CD8-positive, alpha-beta memory T cell (primary cell): ENCODE measurements at places on chromosomes 16 and 17.
A peak's percentile ranks its signal among the peaks of the same experiment; 100 is the strongest.

DNA sequence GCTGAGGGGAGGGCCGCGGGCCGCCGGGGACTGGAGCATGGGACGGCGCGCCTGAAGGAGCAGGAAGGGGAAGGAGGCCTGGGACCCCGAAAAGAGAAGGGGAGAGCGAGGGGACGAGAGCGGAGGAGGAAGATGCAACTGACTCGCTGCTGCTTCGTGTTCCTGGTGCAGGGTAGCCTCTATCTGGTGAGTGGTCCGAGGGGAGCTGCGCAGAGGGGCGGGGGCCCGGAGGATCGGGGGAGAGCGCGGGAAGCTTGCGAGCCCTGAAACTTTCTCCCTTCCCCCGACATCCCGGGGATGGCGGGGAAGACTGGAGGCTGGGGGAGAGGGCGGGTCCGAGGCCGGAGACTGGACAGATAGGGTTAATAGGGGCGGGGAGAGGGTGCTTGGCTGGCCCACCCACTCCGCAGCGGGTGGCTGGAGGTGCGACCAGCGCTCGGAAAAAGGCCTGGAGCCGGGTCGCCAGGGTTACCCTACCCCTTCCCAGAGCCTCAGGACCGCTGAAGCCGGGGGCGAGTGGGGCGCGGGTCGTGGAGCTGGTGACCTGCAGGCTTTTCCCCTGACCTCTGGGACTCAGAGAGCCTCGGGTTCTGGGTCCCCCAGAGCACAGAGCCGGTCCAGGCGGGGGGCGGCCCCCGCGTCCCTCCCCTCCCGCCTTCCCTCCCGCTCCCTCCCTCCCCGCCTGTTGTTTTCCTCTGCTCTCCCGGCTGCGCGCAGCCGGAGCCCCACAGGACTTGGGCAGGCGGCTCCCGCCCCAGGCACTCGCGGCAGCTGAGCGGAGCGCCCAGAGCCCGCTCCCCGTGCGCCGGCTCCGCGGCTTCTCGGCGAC is 631 bp downstream of the NXPH3 start:
- H3K27ac ChIP-seq = no peak overlapping the region
- H3K4me1 ChIP-seq = peaks cover 12% of the 10 kb centered on the region
- H3K4me3 ChIP-seq = peak overlapping the region; percentile 34

GRCh38 chr17:33046361-33047255 is 55.0 kb downstream of the SPACA3 start:
- H3K4me1 ChIP-seq = no peaks in the 10 kb centered on the region
- DNase-seq = no peak
- no peaks in the 10 kb centered on the region for H3K36me3 ChIP-seq
- no peak overlapping the region for H3K4me3 ChIP-seq
- no peak overlapping the region for H3K27ac ChIP-seq
- H3K27me3 ChIP-seq = no peaks in the 10 kb centered on the region

DNA sequence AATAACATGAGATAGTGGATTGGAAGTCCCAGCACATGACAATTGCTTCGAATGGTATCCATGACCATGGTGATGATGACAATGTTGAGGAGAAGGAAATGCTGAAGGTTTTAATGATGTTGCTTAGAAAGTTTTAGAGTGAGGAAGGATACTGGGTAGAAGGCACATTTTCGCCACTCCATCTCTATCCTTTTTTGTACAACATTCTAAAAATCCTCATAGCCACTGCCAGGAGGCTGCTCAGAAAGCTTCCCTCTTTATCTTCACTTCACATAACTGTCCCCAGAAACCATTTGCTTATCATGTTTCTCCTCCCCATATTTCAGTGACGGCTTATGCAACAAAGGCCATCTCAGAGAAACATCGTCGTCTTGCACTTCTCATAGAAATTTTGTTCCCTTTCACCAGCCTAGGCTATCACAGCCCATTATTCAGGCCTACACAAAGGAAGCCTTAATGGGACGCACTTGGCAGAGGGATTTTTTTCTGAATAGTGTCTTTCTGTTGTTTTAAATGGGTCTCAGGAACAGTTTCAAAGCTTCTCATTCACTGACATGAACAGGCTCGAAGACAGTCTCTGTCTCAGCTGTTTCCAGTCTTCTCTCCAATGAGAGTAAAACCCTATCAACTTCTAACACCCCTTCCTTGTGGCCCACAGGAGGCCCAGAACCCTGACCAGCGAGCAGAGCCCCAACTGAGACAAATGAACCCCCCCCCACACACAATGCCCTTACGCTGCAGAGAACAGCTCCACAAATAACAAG is 506.7 kb downstream of the HAPSTR1 start:
- DNase-seq = no peak
- H3K4me1 ChIP-seq = no peaks in the 10 kb centered on the region
- H3K27me3 ChIP-seq = no peaks in the 10 kb centered on the region
- no peak overlapping the region for H3K4me3 ChIP-seq

DNA sequence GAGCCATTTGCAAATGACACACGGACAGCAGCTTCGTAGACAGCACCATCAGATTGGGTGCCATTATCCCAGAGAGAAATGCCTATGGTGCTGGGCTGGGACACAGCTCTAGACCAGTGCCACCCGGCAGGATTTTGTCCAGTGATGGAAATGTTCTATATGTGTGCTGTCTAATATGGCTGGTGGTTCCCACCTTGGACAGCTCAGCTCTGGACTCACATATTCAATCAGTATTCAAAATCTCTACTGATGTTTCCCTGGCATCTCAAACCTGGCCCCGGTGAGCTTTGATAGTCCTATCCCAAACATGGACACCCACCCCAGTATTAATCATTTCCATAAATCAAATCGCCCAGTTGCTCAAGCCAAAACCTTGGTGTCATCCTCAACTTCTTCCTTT is 23.0 kb downstream of the FA2H start:
- H3K27ac ChIP-seq = no peak overlapping the region
- no peak overlapping the region for H3K4me3 ChIP-seq
- H3K36me3 ChIP-seq = no peaks in the 10 kb centered on the region
- H3K4me1 ChIP-seq = no peaks in the 10 kb centered on the region
- no peak for DNase-seq

DNA sequence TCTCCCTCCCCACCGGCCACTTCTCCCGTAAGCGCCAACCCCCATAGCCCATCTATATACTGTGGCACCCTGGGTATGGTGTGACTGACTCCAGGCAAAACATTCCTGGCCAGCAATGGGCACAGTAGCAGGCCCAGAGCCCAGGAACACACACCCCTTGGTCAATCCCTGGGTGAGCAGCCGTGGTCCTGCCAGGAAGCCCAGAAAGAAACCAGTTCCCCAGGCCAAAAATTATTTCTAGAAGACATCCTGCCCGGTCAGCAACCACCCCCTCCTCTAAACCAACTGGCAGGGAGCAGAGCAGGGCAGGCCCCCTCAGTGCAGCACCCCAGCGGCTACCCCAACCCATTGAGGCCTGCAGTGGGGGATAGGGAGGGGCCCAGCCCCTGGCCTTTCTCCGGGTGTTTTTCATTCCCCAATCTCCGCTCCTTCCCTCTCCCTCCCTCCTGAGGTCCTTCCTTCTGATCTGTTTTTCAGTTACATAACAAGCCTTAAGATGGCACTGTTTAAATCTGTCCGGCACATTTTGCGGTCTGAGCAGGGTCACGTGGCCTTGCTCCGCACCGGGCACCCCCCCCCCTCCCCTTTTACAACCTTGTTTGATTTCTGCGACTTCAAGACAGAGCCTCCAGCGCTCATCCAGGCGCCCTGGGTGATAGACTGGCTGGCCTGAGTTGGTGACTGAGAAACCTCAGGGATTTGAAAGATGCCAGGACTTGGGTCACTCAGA is 2.0 kb downstream of the NPTX1 start:
- H3K4me1 ChIP-seq = peaks cover 28% of the 10 kb centered on the region
- no peak overlapping the region for H3K27ac ChIP-seq
- peaks cover 39% of the 10 kb centered on the region for H3K27me3 ChIP-seq
- peak; percentile 6 for DNase-seq
- H3K36me3 ChIP-seq = no peaks in the 10 kb centered on the region
- H3K4me3 ChIP-seq = no peak overlapping the region

DNA sequence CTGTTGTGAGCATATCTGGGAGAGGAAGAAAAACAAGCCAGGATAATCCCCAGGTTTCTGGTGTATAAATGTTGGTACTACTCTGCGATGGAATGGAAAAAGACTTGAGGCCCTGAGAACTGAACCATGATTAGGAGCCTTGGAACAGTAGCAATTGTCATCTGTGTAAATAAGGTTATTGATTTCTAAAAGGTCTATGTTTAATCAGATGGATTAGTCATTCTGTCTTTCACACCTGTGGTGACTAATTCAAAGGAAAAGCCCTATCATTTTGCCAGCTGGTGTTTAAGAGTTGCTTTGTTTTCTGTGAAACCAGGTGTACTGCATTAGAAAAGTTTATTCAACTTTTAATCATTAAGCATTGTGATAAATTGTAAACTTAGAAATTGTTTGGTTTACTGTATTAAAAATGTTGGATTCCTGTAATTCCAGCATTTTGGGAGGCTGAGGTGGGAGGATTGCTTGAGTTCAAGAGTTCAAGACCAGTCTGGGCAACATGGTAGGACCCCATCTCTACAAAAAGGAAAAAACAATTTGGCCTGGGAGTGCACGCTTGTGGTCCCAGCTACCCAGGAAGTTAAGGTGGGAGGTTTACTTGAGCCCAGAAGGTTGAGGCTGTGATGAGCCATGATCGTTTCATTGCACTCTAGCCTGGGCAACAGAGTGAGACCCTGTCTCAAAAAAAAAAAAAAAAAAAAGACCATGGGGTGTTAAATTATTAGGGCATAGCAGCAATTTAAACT is 29.0 kb upstream of the KPNB1 start:
- no peak overlapping the region for H3K27ac ChIP-seq
- peaks cover 27% of the 10 kb centered on the region for H3K36me3 ChIP-seq
- no peaks in the 10 kb centered on the region for H3K4me1 ChIP-seq
- no peak for DNase-seq
- H3K27me3 ChIP-seq = no peaks in the 10 kb centered on the region

DNA sequence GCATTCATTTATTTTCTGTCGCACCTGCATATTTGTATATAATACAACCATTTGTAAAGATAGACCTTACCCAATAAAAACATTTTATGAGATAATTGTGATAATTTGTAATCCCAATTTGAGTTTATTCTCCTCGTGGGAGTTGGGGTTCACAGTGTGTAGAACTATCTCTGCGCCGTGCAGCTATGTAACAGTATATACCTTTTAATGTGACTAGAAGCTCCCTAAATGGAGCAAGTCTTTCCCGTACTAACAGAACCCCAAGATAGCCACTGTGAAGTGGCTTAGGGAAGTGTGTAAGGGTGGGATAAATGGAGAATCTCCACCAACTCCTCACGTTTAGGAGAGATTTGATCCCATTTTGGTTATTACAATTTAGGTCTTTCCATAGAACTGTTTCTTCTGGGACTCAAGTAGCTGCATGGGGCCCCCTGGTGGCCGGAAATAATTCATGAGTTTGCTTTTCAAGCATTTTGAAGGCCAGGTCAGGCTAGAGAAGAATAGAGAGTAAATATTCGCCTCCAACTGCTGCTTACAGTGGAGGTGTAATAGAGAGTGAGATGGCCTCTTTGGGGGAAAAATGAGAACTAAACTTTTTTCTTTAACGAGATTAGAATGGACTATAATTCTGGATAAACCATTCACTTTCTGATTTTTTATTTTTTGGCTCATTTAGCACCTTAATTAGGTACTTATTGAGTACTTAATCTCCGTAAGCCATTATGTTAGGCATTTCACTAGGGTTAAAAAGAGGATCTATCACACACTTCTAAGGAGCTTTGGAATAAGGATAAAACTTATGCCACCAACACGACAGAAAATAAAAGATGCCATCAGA is 4.5 kb downstream of the TMEM100 start:
- DNase-seq = peak; percentile 5
- no peaks in the 10 kb centered on the region for H3K27me3 ChIP-seq
- H3K27ac ChIP-seq = no peak overlapping the region
- H3K36me3 ChIP-seq = no peaks in the 10 kb centered on the region
- no peak overlapping the region for H3K4me3 ChIP-seq

- no peaks in the 10 kb centered on the region for H3K27me3 ChIP-seq
- peaks cover 41% of the 10 kb centered on the region for H3K36me3 ChIP-seq
- no peak overlapping the region for H3K4me3 ChIP-seq
- DNase-seq = no peak
- H3K4me1 ChIP-seq = peaks cover 18% of the 10 kb centered on the region
- no peak overlapping the region for H3K27ac ChIP-seq
Measured at GRCh38 chr17:21001111-21001812, 41.5 kb downstream of the USP22 start.
